Regular cardiac myocyte (primary cell): ENCODE measurements at places on chromosomes 3 and 15. TPM values are rescaled to one million over a fixed set of nuclear protein-coding genes. Genes with fewer than 3 reads are reported as not detected.

The ADIPOQ gene
- not detected in 2 replicates for total RNA-seq

The CD276 gene
- 95.3 and 102 TPM in 2 replicates for total RNA-seq

The ROBO2 gene
- under 0.01 TPM in 2 replicates for total RNA-seq

The GPR149 gene
- total RNA-seq, result not detected in 2 replicates

The TRIM42 gene
- not detected in 2 replicates for total RNA-seq

The SAMMSON gene
- 0.28 TPM in 1 of 2 replicates, not detected in the other for total RNA-seq

The C15orf62 gene
- not detected in 2 replicates for total RNA-seq

The PLA2G4E gene
- not detected in 2 replicates for total RNA-seq

The RUBCN gene
- total RNA-seq, result 9.0 and 13.8 TPM in 2 replicates

The CADM2 gene
- total RNA-seq, result 0.85 TPM in 1 of 2 replicates, not detected in the other
